Pancreas (tissue), 10 donors: ENCODE measurements at places on chromosomes 6 and 20. TPM values are rescaled to one million over a fixed set of nuclear protein-coding genes. Genes with fewer than 3 reads are reported as not detected.

Gene CRISP2
- 0.25 TPM for total RNA-seq

DNA sequence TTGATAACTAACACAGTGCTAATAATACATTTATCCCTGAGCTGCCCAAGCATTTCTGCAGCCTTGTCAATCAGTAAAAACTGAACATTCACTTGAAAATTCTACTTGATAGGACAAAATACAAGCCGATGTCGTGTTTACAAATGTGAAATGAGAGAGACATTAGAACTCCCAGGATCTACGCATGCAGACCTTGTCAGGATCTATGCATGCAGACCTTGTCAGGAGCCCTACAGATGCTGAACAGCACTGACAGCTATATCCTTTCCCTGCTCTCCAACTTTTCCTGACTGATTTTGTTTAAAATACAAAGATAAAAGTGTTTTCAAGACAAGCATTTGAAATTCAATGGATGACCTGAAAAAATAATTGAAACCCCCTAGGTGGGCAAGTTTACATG, 28.9 kb downstream of the INSM1 start:
- DNase-seq, result no peak

Gene TMX4
- total RNA-seq, result 25.6 TPM

Gene DSP
- total RNA-seq, result 129 TPM

Gene LRP11
- 16.1 TPM for total RNA-seq

- DNase-seq, result no peak
Observed at GRCh38 chr6:73227606-73228255, 2.4 kb upstream of the KHDC1L start.

- DNase-seq, result no peak
Observed at GRCh38 chr20:33651562-33652048, 10.5 kb upstream of the C20orf144 start.

Gene MUC21
- total RNA-seq, result not detected

Gene LPA
- total RNA-seq, result 1.3 TPM

DNA sequence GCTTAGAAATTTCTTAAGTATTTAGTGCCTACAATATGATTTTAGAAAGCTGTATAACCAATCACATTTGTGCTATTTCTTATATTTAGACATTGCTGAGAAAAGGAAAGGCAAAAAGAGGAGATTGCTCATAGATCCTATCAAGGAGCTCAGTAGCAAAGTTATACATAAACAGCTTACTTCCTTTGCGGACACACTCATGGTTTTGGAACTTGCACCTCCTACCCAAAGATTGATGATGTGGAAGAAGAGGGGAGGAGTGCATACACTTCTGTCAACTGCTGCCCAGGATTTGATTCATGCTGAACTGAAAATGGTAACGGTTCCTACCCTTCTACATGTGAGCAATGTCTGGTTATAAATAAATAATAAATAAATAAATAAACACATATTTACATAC, 16.7 kb downstream of the RAD21L1 start:
- DNase-seq, result no peak

Gene PRL
- not detected for total RNA-seq

- no peak for DNase-seq
Observed at GRCh38 chr20:63980317-63980805, 571 bp upstream of the PRPF6 start.

DNA sequence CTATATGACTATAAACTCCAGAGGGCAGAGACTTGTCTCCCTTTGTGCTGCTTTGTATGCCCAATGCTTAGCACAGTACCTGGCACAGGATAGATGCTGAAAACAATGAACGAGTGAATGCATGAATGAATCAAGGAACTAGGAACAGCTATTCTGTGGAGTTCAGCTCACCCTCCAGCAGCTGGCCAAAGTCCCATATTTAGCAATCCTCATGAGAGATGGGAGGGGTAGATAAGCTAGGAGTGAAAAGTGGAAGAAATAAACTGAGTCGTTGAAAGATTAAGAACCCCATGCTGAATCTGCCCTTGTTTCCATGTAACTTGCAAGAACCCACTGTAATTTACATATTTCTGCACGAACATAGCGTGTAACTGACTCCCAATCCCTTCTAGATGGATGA, 106.5 kb downstream of the MAFB start:
- no peak for DNase-seq

- no peak for DNase-seq
Observed at GRCh38 chr6:38364127-38364526, 275.6 kb downstream of the BTBD9 start.

- no peak for DNase-seq
Observed at GRCh38 chr6:43009124-43009523, 4.6 kb downstream of the MEA1 start.

DNA sequence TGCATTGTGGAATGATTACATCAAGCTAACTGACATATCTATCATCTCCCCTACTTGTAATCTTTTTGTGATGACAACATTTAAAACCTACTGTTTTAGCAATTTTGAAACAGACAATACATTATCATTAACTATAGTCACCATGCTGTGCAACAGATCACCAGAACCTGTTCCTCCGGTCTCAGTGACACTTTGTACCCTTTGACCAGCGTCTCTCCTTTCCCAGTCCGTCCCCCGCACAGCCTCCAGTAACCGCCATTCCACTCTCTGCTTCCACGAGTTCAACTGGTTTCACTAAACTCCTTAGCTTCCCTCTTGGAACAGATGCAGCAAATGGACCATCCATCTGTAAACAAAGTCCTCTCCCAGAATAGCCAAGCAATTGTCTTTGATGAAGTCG, 21.8 kb downstream of the LRP11 start:
- DNase-seq, result no peak

DNA sequence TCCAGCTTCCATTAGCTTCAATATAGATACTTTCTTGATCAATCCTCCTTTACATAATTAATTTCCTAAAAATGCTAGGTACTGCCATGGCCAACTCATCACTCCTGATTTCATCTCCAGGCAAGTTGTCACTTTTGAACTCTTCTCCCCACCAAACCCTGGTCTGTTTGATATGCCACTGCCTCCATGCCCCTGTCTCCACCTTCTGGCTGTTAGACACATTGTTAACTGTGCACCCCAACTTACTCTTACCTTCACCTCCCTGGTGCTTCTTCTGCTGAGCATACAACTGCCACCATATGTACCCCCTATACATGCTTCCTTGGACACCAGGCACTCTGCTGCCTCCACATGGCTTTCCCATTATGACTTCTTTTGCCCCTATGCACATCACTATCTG, 21.9 kb upstream of the AIG1 start:
- DNase-seq, result no peak

- no peak for DNase-seq
Observed at GRCh38 chr6:46128476-46128875, 1.3 kb upstream of the ENPP4 start.

Gene TMEM74B
- 0.75 TPM for total RNA-seq

DNA sequence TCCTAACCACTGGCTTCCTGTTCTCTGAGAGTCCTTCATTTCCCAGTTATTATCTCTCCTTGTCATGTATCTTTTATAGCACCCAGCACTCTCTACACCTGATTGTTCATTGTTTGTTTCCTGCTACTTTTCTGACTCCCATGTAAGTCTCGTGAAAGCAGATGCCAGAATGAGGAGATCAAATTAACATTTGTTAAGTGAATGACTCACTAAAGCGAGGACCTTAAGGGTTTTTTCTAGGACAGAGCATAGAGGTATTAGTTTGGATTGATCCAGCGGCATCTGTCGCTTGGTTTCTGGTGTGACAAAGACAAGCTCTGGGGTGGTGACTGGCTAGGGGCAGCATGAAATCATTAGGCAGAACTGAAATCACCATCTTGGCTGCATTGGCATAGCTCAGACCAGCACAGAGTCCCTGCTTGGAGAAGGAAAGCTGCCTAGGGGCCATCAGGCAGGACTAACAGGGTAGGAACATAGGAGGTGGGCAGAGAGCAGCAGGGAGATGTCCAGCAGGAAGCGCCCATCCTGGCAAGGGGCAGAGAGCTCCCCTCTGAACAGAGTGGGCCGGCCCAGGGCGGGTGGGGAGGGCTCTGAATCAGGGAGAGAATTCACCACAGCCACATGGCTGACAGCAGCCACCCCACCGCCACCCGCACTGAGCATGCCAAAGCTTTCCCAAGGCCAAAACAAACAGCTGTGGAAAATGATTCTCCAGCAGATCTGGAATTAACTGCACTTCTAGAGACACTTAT, 97.1 kb upstream of the CEP85L start:
- no peak for DNase-seq

DNA sequence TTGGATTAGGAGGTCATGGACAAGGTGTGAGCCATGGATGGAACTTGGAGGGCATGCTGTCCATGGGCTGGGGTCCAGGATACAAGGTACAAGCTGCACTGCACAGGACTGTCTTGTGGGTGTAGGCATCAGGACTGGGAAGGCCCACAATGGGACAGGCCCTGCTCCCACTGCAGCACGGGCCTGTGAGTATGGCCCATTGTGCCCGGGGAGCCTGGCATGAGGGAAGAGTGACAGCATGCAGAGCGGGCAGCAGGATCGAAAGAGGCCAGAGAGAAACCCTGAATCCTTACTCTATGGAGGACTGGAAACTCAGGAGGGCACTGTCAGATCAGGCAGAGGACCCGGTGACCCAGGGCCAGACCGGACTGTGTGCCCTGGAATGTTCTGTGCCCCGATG, 211.3 kb downstream of the PREX1 start:
- no peak for DNase-seq

Gene SLPI
- 51.1 TPM for total RNA-seq

Gene DEFB124
- total RNA-seq, result not detected

- DNase-seq, result no peak
Observed at GRCh38 chr6:159646733-159647132, 46.3 kb downstream of the SOD2 start.

DNA sequence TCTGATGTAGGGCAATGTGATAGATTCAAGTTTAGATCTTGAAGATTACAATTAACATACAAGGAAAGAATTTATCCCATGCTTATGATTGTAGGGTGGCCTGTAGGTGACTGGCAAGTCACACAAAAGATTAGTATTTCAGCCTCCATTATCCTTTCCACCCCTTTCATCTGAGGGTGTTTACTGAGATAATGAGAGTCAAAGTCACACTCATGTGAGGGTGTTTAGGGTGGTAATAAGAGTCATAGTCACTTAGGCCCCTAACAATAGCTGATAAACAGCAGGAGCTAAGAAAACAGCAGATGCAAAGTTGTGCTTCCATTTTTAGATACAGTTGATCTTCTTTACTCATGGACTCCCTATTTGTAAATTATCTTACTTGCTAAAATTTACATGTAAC, 11.4 kb downstream of the FAM184A start:
- DNase-seq, result no peak

- no peak for DNase-seq
Observed at GRCh38 chr6:47403801-47404200, 73.8 kb upstream of the CD2AP start.

DNA sequence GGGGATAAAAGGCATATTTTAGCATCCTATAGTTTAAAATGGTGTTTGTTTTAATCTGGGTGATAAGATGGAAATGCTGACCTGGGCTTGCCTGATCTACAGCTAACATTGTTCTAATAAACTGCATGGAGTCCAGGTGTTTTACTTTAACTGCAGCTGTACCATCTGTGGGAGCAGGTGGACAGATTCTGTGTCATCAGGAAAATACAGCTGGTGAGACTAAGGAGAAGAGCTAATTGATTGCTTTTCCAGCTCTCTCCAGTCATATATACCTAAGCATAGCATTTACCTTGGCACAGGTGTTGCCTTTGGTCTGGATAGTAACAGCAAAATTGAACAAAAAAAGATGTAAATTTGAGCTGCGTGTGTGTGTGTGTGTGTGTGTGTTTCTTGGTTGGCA, 31.6 kb downstream of the CBFA2T2 start:
- no peak for DNase-seq

- no peak for DNase-seq
Observed at GRCh38 chr6:46440641-46441040, 50.6 kb downstream of the RCAN2 start.

Gene MKKS
- total RNA-seq, result 7.4 TPM

DNA sequence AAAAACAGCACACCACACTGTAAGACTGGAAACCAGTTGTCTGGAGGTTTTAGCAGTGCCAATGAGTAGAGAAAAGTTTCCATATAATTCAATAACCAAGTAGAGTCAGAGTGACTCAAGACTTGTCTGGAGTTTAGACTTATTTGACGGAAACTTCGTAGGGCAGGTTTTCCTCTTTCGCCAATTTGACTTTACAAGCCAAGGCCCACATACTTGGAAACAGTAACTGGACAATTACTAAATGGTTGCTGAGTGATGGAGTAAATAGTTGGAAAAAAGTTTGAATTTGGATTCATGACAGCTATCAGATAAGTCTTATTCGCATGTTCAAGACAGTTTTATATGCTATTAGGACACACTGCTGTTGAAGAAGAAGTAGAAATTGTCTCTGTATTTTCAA, 48.1 kb upstream of the CTAGE9 start:
- no peak for DNase-seq

DNA sequence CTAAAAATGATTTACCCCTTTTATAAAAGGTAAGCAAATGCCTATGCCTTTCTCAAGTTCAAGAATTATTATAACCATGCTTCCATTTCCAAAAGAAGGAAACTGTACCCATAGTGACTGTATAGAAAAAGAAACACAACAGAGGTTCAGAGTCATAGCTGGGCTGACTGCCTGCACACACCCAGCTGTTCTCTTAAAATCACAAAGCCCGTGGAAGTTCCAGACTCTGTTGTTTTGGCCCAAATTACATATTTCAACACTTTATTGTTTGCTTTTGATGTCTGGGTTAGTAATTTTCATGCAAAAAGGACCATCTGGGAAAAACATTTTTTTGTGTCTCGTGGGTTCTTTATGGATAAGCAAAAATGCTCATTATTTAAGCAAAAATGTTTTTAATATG, 99.2 kb downstream of the LCA5 start:
- no peak for DNase-seq

Gene PRPH2
- total RNA-seq, result 1.8 TPM

DNA sequence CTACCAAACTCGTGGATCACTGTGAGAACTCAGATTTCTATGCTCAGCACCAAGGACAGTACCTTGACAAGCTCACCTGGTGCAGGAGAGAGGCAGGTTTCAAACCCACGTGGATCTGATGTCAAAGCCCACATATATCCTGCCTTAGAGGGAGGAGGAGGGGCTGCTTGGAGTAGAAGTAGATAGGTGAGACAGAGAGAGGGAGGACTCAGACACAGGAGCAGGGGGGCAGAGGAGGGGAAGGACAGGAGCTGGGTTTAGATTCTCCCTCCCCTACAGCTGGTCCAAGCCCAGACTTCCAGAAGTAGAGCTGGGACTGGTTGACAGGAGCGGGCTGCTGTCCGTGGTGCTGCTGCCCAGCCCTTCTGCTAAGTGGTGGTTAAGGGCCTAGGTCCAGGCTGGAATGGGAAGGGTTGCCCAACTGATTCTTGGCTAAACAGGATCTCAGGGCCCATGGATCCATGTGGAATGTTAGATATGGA, 77.5 kb downstream of the CDH22 start:
- DNase-seq, result no peak

Gene PCMTD2
- 11.8 TPM for total RNA-seq

Gene FNDC1
- total RNA-seq, result 0.88 TPM

Gene GSTA3
- total RNA-seq, result not detected
